ENCODE measurements at places on chromosomes 6 and 20.

- DNase-seq: no peak
Measured at GRCh38 chr6:129863664-129864063, 2.5 kb upstream of the TMEM244 start.

- DNase-seq: no peak
Measured at GRCh38 chr20:14883324-14883723, 545.9 kb upstream of the FLRT3 start.

- DNase-seq: no peak
Measured at GRCh38 chr6:23566418-23566817, 559.6 kb upstream of the NRSN1 start.

DNA sequence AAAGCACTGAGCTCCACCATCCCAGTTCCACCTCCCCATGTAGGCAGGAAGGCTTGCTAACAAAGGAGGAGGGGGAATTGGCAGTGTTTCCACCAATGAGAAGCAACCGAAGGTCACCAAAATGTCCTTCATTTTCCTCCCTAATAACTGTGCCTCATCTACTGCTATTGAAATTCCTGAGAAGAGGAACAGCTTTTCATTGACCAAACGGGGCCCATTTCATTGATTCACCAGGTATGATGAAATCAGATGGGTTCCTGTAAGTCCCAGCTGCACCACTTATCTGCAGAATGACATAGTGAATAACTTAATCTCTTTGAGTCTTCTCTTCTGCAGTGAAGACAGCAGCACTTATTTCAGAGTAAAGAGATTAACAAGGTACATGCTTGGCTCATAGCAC, 17.3 kb downstream of the TREM1 start:
- no peak for DNase-seq

Measured in stimulated activated CD4-positive, alpha-beta T cell treated with anti-CD3 and anti-CD28 coated beads, Interleukin-12 subunit alpha, Interleukin-12 subunit beta, amount 100 ng/mL, for 24 hours (primary cell).